Nucleus accumbens (tissue), 56 donors: ENCODE measurements at places on chromosomes 5 and 9.

GRCh38 chr9:87343816-87344430 is 153.7 kb upstream of the DAPK1 start:
- no peak for DNase-seq

DNA sequence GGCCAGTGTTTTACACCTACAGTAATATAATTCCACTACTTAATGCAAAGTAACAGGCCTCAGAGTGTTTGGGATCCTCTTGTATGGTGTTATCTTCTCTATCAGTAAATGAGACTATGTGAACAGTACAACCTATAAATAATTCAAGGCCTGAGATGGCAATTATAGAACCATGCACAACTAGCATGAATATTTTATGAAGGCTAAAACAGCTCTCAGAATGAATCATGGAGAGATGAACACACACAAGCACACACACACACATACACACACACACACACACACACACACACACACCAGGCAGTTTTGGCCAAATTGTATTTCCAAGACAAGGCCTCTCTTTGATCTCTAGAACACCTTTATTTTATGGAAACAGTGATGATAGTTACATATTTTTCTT is 224.9 kb downstream of the EBF1 start:
- DNase-seq: no peak

GRCh38 chr5:110880413-110880812 is 141.6 kb downstream of the SLC25A46 start:
- no peak for DNase-seq

- no peak for DNase-seq
Observed at GRCh38 chr5:86979811-86980411, 287.8 kb upstream of the RASA1 start.

GRCh38 chr9:99825172-99826046 is 3.7 kb downstream of the NR4A3 start:
- DNase-seq: no peak

DNA sequence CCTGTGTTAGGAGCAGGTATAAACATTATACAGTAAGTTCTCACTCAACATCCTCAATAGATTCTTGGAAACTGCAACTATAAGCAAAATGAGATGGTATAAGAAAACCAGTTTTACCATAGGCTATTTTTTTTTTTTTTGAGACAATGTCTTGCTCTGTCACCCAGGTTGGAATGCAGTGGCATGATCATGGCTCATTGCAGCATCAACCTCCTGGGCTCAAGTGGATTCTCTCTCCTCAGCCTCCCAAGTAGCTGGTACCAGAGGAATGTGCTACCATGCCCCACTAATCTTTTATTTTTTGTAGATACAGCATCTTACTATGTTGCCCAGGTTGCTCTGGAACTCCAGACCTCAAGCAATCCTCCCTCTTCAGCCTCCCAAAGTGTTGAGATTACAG is 50.1 kb upstream of the ADRB2 start:
- no peak for DNase-seq

- no peak for DNase-seq
Observed at GRCh38 chr5:14066326-14066725, 76.8 kb upstream of the TRIO start.

DNA sequence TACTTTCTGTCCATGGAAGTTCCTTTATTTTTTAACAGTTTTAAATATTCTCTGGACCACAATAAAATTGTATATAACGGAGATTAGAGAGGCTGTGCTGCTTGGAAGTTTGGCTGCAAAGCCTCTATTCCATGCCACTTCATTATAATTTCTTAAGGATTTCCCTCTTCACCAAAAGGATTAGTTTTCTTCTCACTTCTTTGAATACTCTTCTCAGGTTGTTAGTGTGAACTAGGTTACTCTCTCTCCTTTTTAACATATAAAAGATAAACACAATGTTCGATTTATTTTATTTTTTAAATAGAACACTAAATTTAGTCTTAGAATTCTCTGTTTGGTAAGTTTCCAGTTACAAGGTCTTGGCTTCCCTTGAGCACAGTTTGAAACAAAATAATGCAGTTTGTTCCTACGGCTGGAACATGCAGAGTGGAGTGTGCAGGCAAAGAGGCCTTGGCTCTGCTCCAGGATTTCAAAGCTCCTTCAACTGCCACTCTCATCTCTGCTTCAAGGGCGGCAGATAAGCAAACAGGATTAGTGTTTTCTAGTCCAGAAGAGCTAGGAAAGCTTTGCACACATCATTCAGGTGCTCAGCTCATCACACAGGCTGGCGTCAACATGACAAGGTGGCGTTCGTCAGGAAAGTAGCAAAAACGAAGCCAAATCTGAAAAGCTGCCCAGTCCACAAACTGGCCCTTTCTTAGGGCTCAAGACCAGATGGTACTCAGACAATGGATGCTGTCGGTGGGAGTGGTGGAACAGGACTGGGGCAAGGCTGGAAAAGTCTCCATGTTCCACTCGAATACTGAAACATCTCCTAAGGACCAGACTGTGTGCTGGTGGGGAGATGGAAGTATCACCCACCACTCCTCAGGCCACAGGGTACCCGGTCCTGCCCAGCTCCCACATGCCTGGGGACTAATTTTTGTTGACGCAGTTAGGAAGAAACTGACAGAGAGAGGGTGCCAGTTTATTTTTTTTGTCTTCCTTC is 286.6 kb downstream of the CRB2 start:
- peak; percentile 25 for DNase-seq

GRCh38 chr5:136174021-136174659 is 18.8 kb downstream of the SMIM32 start:
- DNase-seq: no peak

DNA sequence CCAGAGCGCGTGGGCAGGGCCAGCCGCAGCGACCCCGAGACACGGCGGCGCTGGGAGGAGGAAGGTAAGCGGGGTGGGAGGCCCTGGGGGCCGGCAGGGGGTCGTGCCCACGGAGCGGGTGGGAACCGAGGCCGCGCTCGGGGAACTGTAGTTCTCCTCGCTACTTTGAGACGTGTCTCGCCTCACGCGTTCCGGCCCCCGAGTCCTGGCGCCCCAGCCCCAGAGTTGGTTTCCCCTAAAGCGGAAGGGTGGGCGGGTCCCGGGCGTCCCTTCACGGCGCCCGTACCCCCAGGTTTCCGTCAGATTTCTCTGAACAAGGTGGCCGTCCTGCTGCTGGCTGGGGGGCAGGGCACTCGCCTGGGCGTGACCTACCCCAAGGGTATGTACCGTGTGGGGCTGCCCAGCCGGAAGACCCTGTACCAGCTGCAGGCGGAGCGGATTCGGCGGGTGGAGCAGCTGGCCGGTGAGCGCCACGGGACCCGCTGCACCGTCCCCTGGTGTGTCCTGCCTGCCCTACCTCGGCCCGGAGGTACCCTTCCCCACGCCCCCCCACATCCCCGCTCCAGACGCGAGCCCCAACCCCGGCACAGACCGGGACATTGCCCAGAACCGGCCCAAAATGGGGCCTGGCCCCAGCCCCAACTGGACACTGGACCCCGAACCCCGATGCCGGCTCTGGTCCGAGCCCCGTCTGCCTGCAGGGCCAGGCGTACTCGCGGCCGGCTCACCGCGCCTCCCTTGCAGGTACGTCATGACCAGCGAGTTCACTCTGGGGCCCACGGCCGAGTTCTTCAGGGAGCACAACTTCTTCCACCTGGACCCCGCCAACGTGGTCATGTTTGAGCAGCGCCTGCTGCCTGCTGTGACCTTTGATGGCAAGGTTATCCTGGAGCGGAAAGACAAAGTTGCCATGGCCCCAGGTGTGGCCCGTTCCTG is 709 bp downstream of the UAP1L1 start:
- no peak for DNase-seq

GRCh38 chr5:147554261-147554817 is 44.5 kb upstream of the DPYSL3 start:
- DNase-seq: no peak

- no peak for DNase-seq
Observed at GRCh38 chr5:122761115-122761514, 13.8 kb upstream of the SNX2 start.

DNA sequence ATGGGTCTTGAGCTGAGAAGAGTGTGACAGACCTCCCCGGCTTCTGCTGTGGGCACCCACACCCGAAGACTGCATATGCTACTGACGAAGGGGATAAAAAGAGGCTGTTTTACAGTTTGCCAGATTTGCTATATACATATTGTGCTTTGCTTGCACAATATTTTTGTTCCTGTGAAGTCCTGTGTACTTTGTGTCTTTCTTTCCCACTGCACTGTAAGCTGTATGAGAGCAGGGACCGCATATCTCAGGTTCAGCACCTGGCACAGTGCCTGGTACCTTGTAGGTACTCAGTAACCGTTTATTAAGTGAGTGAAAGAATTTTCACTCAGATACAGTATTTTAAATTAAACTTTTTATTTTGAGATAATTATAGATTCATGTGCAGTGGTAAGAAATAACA is 8.2 kb upstream of the GARNL3 start:
- DNase-seq: no peak

- DNase-seq: no peak
Observed at GRCh38 chr5:149206524-149207141, 65.0 kb upstream of the AFAP1L1 start.

- DNase-seq: no peak
Observed at GRCh38 chr9:137555179-137555578, 3.5 kb downstream of the MRPL41 start.

DNA sequence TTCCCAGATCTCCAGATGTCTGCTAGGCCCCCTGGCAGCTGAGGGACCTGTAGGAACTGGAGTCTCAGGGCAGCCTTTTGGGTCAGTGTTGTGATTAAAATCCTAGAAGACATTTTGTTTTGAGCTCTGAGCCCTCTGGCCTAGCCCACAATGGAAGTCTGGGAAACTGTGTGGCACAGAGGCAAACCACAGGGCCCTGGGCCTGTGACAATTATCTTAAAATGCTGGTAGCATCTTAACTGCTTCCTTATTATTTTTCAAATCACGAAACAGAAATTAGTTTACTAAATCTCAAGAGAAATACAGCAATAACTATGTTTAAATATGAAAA is 125.5 kb downstream of the STARD4 start:
- no peak for DNase-seq

- no peak for DNase-seq
Observed at GRCh38 chr9:75964427-75964826, 74.0 kb downstream of the PCSK5 start.

GRCh38 chr5:116509483-116510244 is 65.0 kb downstream of the SEMA6A start:
- no peak for DNase-seq

DNA sequence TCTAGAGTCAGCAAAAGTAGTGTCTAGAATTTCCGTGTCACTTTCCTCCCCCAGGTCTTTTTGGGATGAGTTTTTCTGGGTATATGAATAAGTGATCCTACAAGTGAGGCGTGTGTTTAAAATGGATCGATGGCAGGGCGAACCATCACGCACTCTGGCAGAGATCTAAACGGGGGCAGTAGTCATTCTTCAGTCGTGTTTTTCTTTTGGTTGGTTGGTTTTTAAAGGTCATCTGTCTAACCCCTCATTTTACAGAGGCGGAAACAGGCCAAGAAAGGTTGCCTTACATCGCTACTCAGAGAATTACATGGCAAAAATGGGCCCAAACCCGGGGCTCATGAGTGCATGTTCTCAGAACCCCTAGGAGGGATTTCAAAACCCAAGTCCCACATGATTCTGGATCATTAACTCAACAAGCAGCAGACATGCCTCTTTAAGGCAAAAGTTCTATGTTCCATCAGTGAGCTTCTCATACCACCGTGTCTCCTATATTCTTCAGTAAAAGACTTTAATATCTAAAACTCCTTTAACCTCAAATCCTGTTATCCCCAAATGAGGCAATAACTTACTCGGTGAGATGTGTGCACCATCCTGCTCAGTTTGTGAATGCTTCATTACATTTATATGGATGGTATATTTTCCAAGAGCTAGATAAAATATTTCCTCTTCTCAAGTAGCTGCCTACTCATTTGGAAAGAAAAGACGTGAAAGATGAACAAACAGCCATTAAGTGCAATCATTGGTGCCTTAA is 145.8 kb downstream of the AOPEP start:
- no peak for DNase-seq

DNA sequence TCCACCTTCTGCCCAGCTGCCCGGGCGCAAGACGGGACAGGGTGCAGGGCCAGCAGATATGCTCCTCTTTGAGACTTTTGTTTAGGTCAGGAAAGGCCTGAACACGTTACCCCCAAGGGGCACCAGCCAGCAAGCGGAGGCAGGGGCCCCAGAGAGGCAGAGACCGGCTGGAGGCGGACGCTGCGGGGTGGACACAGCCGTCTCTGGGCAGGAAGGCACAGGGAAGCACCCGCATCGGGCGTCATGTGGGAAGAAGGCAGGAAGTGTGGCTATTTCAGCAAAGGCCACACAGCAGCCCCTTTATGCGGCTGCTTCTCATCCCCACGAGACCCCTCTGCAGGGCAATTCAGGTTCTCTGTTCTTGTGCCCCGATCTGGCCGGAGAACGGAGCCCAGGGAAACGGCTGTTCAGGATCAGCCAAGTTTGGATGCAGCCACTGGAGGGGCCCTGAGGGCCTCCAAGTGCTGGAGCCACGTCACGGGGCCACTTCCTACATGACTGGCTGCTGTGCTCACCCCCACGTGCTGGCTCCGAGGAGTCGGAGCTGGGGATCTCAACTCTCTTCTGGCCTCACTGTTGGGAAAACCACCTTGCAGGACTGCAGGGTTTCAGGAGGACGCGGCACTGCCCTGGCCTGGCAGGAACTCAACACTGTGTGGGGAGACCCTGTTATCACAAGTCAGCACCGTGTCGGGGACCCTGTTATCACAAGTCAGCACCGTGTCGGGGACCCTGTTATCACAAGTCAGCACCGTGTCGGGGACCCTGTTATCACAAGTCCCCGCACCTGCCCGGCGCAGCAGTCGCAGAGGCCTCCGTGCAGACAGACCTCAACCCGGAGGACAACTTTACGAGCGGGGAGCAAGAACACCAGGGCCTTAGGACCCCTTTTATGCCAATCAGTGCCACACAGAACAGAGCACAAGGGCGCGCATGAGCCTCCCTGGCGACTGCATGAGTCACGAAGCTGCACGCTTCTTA is 44.4 kb downstream of the SLC12A7 start:
- DNase-seq: no peak

GRCh38 chr5:142697356-142698255 is 11.7 kb upstream of the FGF1 start:
- no peak for DNase-seq

DNA sequence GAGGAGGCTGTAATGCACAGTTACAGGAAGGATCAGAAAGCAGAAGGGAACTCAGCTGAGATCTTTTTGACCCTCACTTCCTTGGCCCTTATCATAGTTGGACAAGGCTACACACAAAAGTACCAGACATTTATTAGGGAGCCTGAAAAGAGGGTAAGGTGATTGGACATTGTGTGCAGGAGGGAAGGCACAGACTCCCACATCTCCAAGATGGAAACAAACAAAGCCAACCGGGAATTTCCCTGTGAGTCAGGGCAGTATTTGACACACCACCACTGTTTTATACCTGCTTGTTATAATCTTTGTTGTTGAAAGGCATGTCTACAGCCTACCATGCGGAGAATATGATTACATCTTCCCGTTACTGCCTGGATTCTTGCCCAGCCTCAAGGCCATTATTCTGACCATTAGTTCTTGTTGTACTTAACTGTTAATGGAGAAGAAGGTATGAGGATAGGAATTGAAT is 3.0 kb upstream of the CCNG1 start:
- DNase-seq: no peak

GRCh38 chr5:79200573-79201183 is 35.3 kb upstream of the JMY start:
- no peak for DNase-seq
